ENCODE measurements at places on chromosomes 4 and X.

GRCh38 chr4:40702800-40703151 lies 47.0 kb upstream of the NSUN7 start:
- DNase-seq: no peak

DNA sequence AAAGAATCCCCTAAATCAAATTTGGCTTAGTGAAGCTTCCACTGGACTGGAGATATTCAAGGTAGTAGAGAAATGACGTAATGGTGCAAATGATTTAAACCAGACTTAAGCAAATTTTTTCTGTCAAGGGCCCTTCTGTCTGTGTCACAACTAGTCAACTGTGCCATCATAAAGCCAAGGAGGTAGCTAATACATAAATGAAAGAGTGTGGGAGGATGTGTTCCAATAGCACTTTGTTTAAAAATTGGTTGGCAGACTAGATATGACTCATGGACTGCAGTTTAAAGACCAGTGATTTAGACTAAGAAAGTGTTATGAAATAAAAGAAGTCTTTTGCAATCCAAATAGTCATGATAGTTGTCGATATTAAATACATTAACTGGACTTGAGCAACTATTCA lies 24.3 kb upstream of the TEX13C start:
- DNase-seq: peak; percentile 10

DNA sequence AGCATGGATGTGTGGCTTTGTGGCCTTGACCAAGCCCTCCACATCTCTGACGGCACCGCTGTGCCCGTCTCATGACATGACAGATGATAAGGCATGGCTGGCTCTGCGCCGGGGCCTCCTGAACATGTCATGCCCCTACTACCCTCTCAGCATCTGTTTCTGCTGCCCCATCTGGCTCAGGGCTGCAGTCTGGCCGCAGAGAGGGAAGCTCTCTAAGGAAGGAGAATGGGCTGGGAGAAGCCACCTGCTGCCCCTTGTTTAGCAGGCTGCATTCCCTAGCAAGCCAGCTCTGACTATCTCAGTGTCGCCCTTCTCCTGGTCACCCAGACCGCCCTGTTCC lies 7.2 kb downstream of the ZNF185 start:
- no peak for DNase-seq

- peak; percentile 13 for DNase-seq
Measured at GRCh38 chrX:53882331-53882730, 161.9 kb downstream of the PHF8 start.

DNA sequence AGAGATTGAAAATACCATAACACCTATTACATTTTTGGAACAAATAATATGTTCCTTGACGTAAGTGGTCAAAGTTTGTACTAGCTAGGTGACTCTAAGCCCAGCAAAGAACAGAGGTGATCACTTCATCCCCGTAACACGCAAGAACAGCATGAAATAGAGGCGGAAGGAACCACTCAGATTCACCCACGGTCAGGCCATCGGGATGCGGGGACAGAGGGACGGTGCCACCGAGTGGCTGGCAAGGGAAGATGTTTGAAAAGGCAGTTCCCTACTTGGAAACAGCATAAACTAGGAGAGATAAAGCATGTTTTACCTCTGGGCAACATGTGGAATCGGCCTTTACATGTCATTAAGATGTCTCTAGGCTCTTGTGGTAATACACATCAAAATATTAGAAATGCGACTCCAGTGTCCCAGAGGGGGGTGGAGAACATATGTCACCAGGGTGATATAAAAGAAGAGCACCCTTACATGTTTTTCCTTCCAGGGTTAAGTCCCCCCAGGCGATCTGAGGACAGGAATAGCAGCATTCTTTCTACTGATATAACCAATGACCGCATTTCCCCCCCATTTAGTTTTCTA lies 84.0 kb downstream of the PHKA2 start:
- no peak for DNase-seq

DNA sequence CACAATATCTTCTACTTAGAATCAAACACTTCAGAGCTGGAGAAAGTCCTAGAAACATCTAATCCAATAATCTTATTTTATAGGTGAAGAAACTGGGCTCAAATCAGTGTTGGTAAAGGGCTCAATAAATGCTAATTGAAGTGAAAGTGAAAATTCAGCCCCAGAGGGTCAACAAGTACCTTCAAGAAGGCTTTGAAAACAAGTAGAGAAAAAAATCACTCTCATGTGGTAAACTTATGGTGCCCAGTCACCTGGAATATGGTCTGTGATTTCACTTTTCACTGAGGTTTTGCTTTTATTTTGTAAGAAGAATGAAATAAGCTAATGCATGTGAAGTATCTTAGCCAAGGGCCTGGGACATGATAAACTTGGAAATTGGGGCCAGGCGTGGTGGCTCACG lies 29.1 kb upstream of the EIF4E start:
- DNase-seq: no peak

DNA sequence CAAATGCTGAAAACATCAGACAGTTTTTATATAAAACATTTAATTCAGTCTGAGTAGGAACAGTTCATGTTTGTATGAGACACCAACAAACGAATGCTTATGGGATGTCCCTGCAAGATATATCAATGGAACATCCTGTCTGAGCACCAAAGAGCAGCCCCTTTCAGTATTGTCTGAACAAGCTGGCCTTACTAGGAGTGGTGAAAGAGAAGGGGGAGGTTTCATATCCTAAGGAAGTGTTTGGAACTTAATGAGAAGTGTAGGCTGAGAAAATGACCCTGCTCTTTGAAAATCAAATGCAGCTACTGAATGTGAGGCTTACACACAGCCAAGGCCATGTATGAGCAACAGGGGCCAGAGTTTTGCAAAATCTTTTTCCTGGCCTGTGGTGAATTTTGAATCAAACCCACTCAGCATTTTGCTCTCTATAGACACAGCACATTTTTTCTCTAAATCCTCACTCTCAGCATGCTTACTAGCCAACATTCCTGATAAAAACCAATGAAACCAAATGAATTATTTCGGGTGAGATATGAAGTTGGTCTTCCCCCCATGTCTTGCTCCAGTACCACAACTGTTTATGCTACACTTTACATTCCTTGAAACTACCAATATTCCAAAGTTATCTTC lies 119.4 kb downstream of the LUZP4 start:
- peak; percentile 22 for DNase-seq

DNA sequence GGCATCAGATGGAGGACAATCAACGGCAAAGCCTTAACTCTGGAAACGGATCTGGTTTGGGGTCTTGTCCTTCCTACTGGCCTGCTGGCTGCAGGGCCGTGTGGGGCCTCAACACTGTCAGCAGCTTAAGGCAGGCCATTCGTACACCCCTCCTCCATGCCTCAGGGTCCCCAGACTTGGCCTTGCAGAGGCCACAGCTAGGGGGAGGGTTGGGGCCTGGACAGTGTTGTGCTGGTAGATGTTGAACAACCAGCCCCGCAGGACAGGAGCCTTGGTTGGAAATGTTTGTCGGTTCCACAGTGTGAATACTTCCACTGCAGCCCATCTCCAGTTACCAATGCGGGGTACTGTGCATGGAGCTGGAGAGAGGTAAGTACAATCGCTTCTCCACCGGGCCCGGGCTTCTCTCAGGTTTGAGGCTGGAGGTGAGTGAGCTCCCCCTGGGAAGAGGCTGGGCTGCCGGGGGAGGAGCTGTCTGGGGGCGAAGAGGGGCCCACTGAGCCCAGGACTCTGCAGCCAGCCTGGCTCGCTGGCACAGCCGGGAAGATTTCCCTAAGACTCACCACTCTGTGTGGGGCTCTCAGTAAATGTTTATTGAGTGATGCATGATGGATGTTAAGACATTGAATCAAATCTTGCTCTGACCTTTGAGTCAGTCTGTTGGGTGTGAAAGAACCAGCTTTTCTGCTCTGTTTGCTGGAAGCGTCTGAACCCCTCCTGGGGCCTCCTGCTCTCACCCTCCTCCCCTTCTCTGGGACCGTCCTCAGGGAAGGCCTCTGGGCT lies 19.7 kb upstream of the GPR78 start:
- peak; percentile 24 for DNase-seq

DNA sequence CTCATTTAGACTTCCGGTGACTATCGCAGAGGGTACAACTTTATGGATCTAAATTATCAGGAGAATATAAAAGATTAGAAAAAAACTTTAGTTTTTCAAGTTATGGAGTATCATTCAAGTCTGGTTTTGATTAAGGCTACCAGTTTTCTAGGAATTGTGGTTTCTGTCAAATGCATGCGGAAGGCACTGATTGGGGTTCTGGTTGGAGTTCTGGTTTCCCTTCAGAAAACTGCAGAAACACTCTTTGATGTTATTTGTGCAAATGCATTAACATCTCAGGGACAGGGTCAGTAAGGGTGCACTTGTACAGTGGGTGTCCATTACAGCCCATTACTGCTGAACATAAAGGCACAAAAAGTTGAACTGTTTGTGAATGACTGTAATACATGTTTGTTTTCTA lies 100.2 kb downstream of the LIMCH1 start:
- no peak for DNase-seq

All from GM23248 (cell line).